ENCODE measurements at places on chromosomes 3 and 15. TPM values are rescaled to one million over a fixed set of nuclear protein-coding genes. Genes with fewer than 3 reads are reported as not detected.

- no peak overlapping the region for H3K4me3 ChIP-seq
- H3K4me1 ChIP-seq: no peaks in the 10 kb centered on the region
- H3K27ac ChIP-seq: no peak overlapping the region
- H3K36me3 ChIP-seq: no peaks in the 10 kb centered on the region
- no peak for DNase-seq
These were observed 40.5 kb upstream of the CCR4 start for GRCh38 chr3:32910954-32911353.

The CCDC54 gene
- total RNA-seq: not detected

DNA sequence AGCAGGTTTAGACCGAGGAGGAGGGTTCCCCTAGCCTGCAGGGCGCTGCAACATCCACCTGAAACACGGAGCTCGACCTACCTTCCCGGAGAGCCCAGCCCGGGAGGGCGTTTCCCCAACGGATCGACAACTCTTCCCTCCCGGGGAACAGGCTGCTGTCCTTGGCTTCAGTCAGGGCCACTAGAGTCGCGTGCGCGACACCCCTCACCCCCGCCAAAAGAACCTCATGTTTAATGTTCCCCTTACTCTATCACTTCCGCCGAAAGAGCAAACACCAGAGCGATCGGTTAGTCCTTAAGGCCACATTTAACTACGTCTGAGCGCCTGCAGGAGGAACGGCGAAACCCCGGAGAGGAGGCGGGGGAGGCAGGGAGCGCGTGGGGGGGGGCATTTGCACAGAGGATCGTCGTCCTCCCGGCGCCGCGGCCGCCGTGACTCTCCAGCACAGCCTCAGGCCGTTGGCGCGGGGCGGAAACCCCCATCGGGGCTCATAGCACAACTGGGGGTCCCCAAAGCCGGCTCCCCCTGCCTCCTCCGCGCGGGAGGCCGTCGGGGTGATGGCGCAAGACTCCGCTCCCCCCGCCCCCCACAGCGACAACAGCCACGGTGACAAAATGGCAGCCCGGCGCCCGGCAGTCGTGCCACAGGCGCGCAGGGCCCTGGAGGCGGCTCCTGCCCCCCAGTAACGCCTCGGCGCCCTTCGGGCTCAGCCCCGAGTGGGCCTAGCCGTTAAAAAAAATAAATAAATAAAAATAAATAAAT lies 3.2 kb downstream of the ANP32A start:
- peak overlapping the region; percentile 99 for H3K27ac ChIP-seq
- H3K27me3 ChIP-seq: no peaks in the 10 kb centered on the region
- peaks cover 44% of the 10 kb centered on the region for H3K4me1 ChIP-seq
- DNase-seq: peak; percentile 77
- H3K36me3 ChIP-seq: peaks cover 37% of the 10 kb centered on the region

GRCh38 chr3:9301798-9302197 lies 52.4 kb upstream of the SRGAP3 start:
- H3K4me1 ChIP-seq: peaks cover 14% of the 10 kb centered on the region
- no peak for DNase-seq
- no peaks in the 10 kb centered on the region for H3K36me3 ChIP-seq

GRCh38 chr15:44726568-44727484 lies 9.5 kb upstream of the TRIM69 start:
- DNase-seq: peak; percentile 76
- no peaks in the 10 kb centered on the region for H3K27me3 ChIP-seq
- peaks cover 59% of the 10 kb centered on the region for H3K4me1 ChIP-seq
- peaks cover 45% of the 10 kb centered on the region for H3K36me3 ChIP-seq
- peak overlapping the region; percentile 94 for H3K4me3 ChIP-seq
- peak overlapping the region; percentile 100 for H3K27ac ChIP-seq

DNA sequence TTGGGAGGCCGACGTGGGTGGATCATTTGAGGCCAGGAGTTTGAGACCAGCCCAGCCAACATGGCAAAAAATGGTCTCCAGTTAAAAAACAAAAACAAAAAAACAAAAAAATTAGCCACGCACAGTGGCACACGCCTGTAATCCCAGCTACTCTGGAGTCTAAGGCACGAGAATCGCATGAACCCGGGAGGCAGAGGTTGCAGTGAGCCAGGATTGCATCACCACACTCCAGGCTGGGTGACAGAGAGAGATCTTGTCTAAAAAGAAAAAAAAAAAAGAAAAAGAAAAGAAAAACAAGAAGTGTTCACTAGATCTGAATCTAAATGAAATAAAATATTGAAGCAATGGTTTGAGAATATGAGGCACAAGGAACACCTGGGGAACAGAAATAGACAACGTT lies 36.7 kb downstream of the SLC9A9 start:
- H3K4me3 ChIP-seq: no peak overlapping the region
- no peak for DNase-seq
- H3K4me1 ChIP-seq: peaks cover 12% of the 10 kb centered on the region
- peaks cover 2% of the 10 kb centered on the region for H3K36me3 ChIP-seq
- no peak overlapping the region for H3K27ac ChIP-seq
- no peaks in the 10 kb centered on the region for H3K27me3 ChIP-seq

The NDUFAF3 gene
- total RNA-seq: 82.5 TPM

GRCh38 chr3:138119423-138119766 lies 4.0 kb upstream of the DZIP1L start:
- H3K36me3 ChIP-seq: no peaks in the 10 kb centered on the region
- H3K27ac ChIP-seq: no peak overlapping the region
- H3K4me3 ChIP-seq: no peak overlapping the region

DNA sequence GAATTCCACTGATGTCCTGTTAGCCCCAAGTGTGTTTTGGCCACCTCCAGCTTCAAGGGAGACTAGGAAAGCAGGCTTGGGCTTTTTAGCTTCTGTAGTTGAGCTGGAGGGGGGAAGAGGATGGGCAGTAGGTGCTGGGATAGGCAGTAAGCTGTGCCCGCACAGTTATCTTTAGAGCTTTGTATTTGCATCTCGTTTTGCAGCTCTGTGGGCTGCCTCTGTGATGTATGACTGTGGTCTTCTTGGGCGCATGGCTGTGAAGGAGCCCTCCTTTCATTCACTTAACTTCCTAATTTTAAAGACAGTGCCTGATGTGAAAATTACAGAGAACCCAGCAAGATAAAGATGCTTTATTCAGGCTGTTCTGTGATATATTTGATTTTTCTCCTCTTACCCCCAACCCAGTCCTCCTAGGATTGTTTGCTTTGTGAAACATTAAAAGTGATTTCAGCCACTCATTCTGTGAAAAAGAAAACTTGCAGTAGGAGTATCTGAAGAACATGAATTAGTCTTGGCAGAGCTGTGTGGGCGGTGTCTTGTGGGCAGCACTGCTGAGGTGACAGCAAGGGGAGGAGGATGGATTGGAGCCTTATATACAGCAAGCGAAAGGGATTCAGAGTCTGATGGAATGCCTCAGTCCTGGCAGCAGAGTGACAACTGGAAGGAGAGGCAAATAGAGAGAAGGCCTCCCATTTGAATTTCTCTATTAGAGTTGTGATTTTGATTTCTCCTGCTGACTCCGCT lies 74.3 kb downstream of the LARS2 start:
- H3K36me3 ChIP-seq: peaks cover 42% of the 10 kb centered on the region
- H3K4me1 ChIP-seq: peaks cover 34% of the 10 kb centered on the region
- H3K4me3 ChIP-seq: no peak overlapping the region
- peak; percentile 58 for DNase-seq
- H3K27ac ChIP-seq: peak overlapping the region; percentile 73
- no peaks in the 10 kb centered on the region for H3K27me3 ChIP-seq

GRCh38 chr3:31692751-31693150 lies 160.0 kb downstream of the STT3B start:
- peaks cover 2% of the 10 kb centered on the region for H3K36me3 ChIP-seq
- no peaks in the 10 kb centered on the region for H3K27me3 ChIP-seq
- no peaks in the 10 kb centered on the region for H3K4me1 ChIP-seq

GRCh38 chr15:87522997-87523396 lies 733.5 kb downstream of the NTRK3 start:
- no peak overlapping the region for H3K4me3 ChIP-seq
- H3K27ac ChIP-seq: no peak overlapping the region
- DNase-seq: no peak
- H3K4me1 ChIP-seq: no peaks in the 10 kb centered on the region
- no peaks in the 10 kb centered on the region for H3K27me3 ChIP-seq
- H3K36me3 ChIP-seq: no peaks in the 10 kb centered on the region

DNA sequence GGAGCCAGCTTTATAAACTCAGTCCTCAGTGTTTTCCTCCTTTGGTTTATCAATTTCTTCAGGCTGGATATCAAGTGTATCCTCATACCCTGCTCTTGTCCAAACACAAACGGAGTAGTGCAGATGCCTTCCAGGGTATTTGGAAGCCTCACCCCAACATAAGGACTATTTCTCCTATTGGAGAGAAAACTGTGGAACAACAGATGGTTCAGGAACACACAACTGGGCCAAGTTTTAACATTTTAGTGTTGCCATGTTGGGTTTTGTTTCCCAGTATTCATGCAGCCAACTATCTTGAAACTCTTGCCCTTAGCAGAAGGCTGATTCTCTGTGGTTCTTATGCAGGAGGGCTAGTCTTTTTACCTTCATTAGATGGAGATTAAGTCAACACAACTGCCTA lies 398.1 kb downstream of the GABRB3 start:
- no peaks in the 10 kb centered on the region for H3K4me1 ChIP-seq
- peaks cover 10% of the 10 kb centered on the region for H3K27me3 ChIP-seq
- H3K27ac ChIP-seq: no peak overlapping the region
- H3K4me3 ChIP-seq: no peak overlapping the region
- no peak for DNase-seq

Data from activated naive CD8-positive, alpha-beta T cell treated with anti-CD3 and anti-CD28 coated beads for 36 hours (primary cell).